AG08395 (cell line): ENCODE measurements at places on chromosomes 12 and 14.

DNA sequence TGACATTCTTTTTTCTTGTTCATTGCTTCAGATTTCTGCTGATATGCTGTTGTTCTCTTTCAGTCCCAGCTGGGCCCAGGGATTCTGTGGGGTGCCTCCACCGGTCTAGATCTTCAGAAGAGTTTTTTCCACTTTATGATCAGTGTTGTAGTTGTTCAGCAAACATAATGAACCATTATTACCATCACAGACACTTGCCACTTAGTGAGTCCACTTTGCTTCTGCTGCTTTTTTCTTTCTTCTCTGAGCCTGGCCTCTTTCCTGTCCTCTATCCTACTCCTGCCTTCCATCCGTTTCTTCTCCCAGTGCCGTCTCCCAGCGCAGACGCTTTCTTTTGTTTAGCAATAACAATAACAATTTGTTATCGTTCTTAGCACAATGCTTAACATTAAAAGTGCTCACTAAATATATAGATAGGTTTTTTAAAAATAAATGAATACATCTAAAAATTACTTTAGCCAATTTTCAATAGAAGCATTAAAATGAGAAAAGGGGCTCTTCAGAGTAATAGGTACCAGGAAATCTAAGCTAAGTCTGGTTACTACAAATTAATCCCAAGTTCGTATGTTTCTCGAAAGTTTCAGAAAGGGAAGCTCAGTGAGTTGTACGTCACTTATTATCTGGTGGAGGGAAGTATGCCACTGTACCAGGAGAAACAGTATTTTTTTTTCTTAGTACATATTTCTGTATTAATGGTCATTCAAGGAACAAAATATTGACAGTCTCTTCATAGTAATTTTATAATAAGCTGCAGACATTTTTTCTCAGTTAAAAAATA is 98.2 kb downstream of the SRGAP1 start:
- DNase-seq: no peak

DNA sequence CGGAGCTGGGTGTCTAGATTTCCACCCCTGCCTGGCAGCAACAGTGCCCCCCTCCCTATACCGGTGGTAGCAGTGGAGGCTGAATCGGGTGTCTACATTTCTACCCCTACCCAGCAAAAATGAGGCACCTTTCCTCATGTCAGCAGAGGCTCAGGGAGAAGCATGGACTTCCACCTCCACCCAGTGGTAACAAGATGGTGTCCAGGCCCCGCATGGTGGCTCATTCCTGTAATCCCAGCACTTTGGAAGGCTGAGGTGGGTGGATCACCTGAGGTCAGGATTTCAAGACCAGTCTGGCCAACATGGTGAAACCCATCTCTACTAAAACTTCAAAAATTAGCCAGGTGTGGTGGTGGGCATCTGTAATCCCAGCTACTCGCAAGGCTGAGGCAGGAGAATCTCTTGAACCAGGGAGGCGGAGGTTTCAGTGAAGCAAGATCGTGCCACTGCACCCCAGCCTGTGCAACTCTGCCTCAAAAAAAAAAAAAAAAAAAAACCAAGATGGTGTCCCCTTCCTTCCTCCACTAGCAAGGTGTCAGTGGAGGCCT is 35.5 kb upstream of the OR5AU1 start:
- DNase-seq: no peak

- no peak for DNase-seq
Observed at GRCh38 chr12:126139355-126139754, 1074.1 kb downstream of the AACS start.

DNA sequence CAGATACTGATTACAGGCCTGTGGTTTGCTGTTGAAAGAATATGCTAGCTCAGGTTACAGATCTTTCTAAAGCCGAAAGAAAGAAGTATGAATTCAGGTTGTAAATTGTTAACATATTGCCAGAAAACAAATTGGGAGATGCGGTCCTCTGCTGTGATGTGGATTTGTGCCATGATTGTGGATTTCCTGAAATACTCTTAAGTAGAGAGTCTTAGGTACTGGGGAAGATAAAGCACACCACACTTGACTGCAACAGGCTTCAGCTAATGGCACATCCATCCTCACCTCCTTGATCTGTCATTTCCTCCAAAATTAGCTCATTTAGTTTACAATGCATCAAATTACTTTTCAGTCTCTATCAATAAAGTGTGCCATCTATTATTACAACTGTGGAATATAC is 279.2 kb downstream of the SYT1 start:
- no peak for DNase-seq

DNA sequence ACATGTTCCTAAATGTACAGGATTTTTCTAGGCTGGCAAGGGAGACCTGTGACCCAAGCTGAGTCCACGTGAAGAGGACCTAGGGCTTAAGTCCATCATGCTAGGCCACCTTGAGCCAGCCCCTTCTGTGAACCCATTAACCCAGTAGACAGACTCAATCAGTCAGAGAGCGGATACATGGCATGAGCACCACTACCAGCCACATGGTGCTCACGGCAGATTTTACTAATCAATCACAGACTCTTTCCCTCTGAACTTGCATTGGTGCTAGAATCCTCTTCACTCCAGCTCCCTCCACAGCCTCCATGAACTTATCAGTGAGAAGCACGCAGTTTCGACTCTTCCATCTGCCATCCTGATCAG is 9.0 kb downstream of the PHETA1 start:
- DNase-seq: peak; percentile 12

DNA sequence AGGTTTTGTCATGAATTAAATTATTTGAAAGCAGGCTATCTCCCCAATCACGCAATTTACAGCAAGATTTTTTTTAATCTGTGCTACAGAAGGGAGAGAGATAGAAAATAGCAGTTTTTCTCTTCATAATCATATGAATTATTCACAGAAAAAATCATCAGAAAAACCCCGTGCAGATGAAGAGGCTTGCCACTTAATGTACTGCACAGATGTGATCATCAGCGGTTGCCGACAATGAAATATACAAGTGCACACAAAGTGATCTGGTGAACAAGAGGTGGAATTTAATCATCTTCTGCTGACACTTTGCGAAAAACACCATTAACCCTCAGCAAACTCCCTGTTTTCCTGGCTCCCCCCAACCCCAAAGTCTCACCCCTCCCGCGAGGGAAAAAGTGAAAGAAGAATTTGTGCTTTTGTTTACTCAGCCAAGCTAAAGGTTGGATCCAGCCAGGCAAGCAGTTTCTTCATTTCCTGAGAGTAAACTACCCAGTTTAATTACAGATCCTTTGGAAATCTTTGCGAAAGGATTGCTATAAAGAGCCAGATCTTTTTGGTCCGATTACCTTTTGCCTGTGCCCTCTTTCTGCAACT is 3.1 kb upstream of the LMO3 start:
- DNase-seq: no peak

DNA sequence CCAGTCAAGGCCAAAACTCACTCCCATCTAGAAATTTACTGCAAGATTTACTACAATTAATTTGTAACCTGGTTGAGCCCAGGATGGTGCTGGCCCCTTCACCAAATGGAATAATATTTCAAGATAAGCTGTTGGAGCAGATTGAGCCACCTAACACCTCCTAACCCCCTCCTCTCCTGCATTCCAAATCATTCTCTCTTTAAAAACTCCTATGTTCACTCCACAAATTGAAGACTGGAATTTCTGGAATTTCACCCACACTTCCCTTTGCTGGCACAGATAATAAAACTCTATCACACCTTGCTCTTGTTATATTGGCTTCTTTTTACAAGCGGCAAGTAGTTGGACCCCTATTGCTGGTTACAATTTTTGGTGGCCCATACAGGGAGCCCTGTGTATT is 41.7 kb downstream of the MIS18BP1 start:
- no peak for DNase-seq
